ENCODE measurements at places on chromosomes 6 and 20. TPM values are rescaled to one million over a fixed set of nuclear protein-coding genes. Genes with fewer than 3 reads are reported as not detected.

KHDC1L gene
- not detected for total RNA-seq

DEFB129 gene
- total RNA-seq: not detected

MOG gene
- total RNA-seq: not detected

MUC22 gene
- total RNA-seq: not detected

TCP11 gene
- total RNA-seq: 0.19 TPM

NRSN1 gene
- total RNA-seq: not detected

GRM1 gene
- total RNA-seq: under 0.01 TPM

Measured in regular cardiac myocyte (primary cell).